ENCODE measurements at places on chromosomes 5 and 9. TPM values are rescaled to one million over a fixed set of nuclear protein-coding genes. Genes with fewer than 3 reads are reported as not detected.

The ANKRD31 gene
- not detected for total RNA-seq

The CARTPT gene
- total RNA-seq, result not detected

The OLFM1 gene
- 35.5 TPM for total RNA-seq

The PPP6C gene
- total RNA-seq, result 67.7 TPM

The DBH gene
- total RNA-seq, result not detected

The HK3 gene
- not detected for total RNA-seq

The RIMOC1 gene
- total RNA-seq, result 8.1 TPM

The OTP gene
- total RNA-seq, result not detected

The PCSK1 gene
- total RNA-seq, result 2.2 TPM

The TMC1 gene
- total RNA-seq, result not detected

The TNFSF15 gene
- total RNA-seq, result not detected

The JAKMIP2 gene
- 0.48 TPM for total RNA-seq

The GCNT1 gene
- 6.4 TPM for total RNA-seq
